ENCODE measurements at places on chromosomes 2 and 18.

GRCh38 chr18:23631312-23631711, 31.4 kb downstream of the ANKRD29 start:
- DNase-seq, result no peak

- no peak for DNase-seq
Measured at GRCh38 chr18:31646332-31647126, 37.9 kb downstream of the B4GALT6 start.

DNA sequence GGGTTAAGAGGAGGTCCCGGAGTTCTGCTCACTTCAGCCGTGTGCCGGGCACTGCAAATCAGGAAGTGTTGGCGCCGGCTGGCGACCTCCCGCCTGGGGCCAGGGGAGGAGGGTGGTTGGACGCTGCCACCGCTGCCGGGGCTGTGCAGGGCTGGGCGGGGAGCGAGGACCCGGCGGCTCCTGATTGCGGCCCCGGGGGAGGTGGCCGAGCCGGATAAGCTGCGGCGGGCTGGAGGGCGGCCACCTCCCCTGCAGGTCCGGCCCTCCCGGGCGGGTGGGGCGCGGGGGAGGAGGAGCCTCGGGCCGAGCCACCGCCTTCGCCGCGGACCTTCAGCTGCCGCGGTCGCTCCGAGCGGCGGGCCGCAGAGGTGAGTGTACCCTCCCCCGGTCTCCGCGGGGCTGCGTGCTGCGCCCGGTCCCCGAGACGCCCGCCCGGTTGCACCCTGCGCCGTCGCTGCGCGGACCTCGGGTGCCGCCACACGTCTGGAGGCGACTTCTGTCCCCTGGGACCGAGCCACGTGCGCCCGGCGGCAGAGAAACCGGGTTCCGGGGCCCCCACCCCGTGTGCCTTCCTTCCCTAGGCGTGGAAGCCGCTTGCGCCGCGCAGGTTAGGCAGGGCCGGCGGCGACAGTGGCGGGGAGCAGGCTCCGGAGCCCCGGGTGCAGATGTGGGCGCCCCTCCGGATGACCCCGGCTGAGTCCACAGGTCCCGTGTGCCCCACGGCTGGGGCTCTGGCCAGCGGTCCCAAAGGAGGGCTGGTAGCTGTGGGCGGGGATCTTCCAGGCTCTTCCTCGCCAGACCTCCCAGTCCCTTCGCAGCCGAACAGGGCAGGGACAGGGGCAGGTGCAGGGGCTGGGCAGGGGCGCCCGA, at the start of gene STEAP3:
STEAP3 (plus strand) TSS at position 314 of the 870 bp plus-strand sequence. CDS start 7,179 bp downstream, outside the sequence.
- no peak for DNase-seq

DNA sequence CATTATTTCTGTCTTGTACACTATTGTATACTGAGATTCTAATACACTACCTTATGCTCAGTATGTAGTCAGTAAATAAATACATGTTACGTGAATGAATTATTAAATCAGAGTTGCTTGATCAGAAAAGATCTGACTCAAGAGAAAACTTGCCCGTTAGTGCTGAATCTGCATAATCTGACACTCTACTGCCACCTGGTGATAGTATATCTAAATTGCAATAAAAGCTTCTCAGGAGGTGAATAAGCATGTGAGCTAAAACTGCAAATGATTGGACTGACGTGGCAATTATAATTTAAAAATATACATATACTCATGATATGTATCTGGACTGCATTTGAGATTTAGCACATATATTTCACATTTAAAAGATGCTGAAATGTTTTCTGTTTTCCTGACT, 70.4 kb downstream of the KIAA1328 start:
- DNase-seq, result no peak

Measured in stimulated activated CD4-positive, alpha-beta T cell treated with anti-CD3 and anti-CD28 coated beads, Interleukin-4, amount 100 ng/mL, for 24 hours (primary cell).